ENCODE measurements at places on chromosomes 2 and 18.

DNA sequence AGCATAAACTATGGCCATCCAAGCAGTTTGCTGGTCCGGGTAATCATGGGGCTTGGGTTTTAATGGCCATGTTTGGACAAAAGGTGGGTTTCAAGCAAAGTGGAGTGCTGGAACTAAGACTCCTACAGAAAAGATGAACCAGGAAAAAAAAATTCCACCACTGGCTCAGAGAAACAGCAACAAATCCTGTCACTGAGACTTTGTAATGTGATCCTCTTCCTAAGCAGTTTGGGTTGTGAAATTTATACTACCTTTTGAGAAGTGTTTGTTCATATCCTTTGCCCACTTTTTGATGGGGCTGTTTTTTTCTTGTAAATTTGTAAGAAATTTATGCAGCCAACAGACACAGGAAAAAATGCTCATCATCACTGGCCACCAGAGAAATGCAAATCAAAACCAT, 40.2 kb downstream of the MRPL33 start:
- no peak for DNase-seq

GRCh38 chr2:16978301-16978700, 312.7 kb upstream of the CYRIA start:
- DNase-seq, result no peak

GRCh38 chr18:13558124-13558523, 168.2 kb downstream of the FAM210A start:
- DNase-seq, result no peak

GRCh38 chr2:75538521-75539490, 21.9 kb downstream of the EVA1A start:
- DNase-seq, result no peak

DNA sequence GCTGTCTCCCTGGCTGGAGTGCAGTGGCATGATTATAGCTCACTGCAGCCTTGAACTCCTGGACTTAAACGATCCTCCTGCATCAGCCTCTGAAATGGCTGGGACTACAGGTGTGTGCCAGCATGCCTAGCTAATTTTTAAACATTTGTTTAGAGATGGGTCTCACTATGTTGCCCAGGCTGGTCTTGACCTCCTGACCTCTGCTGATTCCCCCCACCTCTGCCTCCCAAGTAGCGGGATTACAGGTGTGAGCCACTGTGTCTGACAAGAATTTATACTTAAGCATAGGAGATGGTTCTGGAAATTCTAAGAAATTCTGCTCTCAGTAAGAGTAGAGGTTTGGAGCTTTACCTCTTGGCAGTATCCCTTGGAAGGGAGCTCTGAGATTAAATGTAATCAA, 18.2 kb downstream of the MTHFD2 start:
- no peak for DNase-seq

- DNase-seq, result no peak
Measured at GRCh38 chr2:179036353-179036905, 13.5 kb downstream of the CCDC141 start.
